ENCODE measurements at places on chromosomes 4 and X.

GRCh38 chr4:156870131-156870530 lies 101.5 kb downstream of the PDGFC start:
- DNase-seq = no peak

GRCh38 chr4:120922381-120923206 lies at the start of gene PRDM5:
PRDM5 (minus strand) TSS chr4:120922726; CDS start chr4:120922608, 118 bp downstream.
- peak; percentile 31 for DNase-seq

DNA sequence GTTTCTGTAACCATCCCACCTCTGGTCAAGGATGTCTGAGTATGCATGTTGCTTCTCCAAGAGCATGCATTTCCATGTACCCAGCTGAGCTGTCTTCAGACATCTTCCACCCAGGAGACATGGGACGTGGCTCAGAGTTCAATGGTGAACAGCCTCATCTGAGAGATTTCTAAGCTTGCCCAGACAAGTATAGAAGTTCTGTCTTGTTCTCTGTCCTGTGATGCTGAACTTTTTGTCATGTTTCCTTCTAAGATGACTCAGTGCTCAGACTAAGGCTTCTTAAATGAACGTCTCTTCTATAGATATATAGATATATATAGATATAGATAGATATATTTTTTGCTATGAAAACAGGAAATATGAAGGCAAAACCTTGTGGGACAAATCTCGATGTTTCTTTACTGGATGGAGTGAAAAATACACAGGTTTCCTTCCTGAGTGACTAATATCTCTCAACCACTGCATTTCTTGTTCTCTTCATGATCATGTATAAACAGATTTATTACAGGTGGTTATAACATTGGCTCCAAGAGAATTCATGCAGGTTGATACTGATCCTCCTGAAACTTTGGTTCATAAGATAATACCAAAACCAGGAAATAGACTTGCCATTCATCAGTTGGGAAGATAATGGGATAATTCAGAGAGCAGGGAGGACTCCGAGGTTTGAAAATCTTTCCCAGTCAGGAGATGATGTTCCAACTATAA lies 168.2 kb downstream of the ZNF518B start:
- no peak for DNase-seq

- no peak for DNase-seq
Measured at GRCh38 chr4:175932116-175932515, 120.1 kb upstream of the GPM6A start.

DNA sequence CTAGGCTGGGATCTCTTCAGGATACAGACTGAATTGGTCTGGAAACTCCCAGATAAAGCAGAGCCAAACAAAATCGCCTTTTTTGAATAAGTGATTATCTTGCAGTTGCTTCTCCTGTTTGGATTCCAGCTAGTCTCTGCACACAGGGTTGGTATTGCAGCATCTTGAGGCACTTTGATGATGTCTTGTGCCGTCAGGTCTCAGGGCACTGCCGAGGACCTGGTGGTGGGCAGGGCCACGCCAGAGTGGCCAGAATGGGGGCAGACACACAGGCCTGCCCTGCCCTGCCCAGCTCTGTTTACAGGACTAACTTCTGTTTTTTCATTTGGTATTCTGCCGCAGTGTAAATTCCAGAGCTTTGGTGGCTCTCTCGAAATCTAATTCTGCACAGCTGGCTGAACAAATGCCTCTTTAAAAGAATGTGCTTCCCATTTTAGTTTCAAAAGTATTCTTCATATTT lies 276.1 kb downstream of the NR3C2 start:
- DNase-seq = no peak

Data from stimulated activated CD4-positive, alpha-beta T cell treated with anti-CD3 and anti-CD28 coated beads, Interleukin-4, amount 100 ng/mL, for 1 hour (primary cell).